Stimulated activated CD4-positive, alpha-beta T cell treated with anti-CD3 and anti-CD28 coated beads, Interleukin-1b, Interleukin-23, amount 100 ng/mL, for 24 hours (primary cell): ENCODE measurements at places on chromosomes 12 and 14.

DNA sequence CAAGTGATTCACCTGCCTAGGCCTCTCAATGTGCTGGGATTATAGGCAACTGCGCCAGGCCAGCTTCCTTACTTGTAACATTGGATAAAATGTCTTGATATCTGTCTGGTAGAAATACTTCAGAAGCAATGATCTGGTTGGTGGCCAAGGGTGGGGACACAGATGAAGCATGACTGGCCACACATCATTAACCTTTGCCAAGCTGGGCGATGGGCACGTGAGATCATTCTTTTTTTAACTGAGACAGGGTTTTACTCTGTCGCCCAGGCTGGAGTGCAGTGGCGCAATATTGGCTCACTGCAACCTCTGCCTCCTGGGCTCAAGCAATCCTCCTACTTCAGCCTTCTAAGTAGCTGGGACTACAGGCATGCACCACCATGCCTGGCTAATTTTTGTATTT lies 31.1 kb downstream of the PLEKHH1 start:
- DNase-seq: no peak

GRCh38 chr14:75220156-75220555 lies 43.7 kb upstream of the TMED10 start:
- DNase-seq: no peak

DNA sequence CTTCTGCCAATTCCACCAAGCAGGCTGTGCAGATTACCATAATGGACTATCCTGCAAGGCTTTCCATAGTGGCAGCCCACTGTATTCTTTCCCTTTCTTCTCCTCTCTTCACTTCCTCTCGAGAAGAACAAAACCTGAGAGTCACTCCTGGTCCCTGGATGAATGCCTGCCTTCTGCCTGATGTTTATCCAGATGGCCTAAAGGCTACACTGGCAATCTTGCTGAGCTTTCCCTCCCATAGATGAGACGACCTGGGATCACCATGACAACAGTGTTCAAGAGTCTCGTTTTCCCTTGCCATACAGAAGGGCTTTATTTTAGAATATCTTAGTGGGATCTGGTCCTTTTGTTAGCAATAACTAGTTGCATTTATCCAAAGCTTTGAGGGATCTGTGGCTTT lies 142.3 kb downstream of the RTN1 start:
- no peak for DNase-seq

DNA sequence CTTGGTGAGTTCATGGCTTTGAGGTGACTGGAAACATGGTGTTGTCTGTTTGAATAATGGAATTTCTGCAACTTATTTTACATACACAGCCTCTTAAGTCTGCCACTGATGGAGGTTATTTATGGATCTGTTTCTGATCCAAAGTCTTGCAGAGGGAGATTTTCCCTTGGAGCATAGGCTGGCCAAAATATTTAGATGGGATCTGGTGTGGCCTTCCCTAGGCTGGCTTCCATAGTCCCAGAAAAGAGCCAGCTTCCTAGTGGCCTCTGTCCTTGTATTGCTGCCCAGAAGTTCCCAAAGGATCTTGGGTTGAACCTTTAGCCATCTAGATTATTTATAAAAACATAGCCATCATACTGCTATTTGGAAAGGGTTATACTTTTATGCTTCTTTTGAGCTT lies 491.1 kb upstream of the RGS6 start:
- DNase-seq: no peak

- no peak for DNase-seq
These were observed 4.3 kb upstream of the OTX2 start for GRCh38 chr14:56814519-56814959.

DNA sequence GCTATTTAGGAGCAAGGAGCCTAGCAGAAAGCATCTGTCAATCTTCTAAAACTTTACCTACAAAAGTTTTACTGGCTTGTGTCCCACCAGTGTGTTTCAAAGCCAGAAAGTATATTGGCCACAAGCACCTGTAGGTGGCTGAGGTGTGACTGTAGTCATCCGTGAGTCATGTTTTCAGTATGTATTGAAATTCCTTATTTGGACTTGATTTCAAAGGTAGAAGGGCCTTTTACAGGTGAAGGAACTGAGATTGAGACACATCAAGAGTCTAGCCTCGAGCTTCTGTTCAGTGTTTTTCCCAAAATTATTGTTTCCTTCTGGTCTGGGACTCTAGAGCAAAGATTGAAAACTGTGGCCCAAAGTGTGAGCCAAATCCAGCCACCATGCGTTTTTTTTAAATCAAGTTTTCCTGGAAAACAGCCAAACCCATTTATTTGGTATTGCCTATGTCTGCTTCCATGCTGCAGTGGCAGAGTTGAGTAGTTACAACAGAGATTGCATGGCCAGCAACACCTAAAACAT lies 195.3 kb upstream of the BCL2L14 start:
- no peak for DNase-seq

GRCh38 chr14:103204852-103205540 lies 81.7 kb downstream of the TNFAIP2 start:
- DNase-seq: no peak

GRCh38 chr14:99592933-99593753 lies 10.9 kb downstream of the CCDC85C start:
- DNase-seq: no peak

- DNase-seq: peak; percentile 94
These were observed at the start of gene PARP11 for GRCh38 chr12:3872800-3873636. TSS of gene PARP11 (minus strand) at chr12:3873399. CDS start at chr12:3873229, 170 bp downstream.

DNA sequence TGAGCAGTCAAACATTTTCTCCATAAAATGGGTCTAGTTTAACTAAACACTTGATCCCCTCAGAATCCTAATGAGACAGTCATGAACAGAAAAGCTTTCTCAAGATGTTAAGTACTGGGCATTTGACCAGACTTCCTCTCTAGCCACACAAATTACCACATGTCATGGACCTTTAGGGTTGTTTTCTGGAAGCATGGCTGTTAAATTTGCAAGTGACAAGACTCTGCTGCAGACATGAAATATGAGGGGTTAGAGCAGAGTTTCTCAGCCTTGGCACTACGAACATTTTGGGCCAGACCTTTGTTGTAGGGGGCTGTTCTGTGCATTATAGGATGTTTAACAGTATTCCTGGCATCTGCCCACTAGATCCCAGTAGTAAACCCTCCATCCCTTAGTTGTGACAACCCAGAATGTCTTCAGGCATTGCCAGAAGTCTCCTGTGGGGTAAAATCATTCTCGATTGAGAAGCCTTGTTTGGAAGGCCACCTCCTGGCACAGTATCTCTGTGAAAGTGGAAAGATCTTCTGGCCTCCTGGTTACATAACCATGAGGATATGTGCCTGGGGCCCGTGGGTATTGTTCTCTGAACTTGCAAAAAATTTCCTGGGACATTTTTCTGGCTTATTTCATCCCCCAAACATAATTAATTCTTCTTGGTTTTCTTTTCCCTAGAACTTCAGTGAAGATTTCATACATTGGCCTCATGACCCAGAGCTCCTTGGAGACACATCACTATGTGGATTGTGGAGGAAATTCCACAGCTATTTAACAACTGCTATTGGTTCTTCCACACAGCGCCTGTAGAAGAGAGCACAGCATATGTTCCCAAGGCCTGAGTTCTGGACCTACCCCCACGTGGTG lies 4.3 kb downstream of the TMEM106C start:
- DNase-seq: no peak
